RPMI7951 (cell line): ENCODE measurements at places on chromosomes 13 and 19.

- DNase-seq: no peak
Measured at GRCh38 chr19:13104360-13104847, 1.7 kb upstream of the LYL1 start.

- DNase-seq: no peak
Measured at GRCh38 chr13:104817271-104817670, 1718.2 kb downstream of the EFNB2 start.

- no peak for DNase-seq
Measured at GRCh38 chr19:5676772-5677105, 3.6 kb downstream of the MICOS13 start.

GRCh38 chr19:14073925-14074838 is 1.6 kb downstream of the MISP3 start:
- DNase-seq: peak; percentile 28

- DNase-seq: peak; percentile 39
Measured at GRCh38 chr19:54653181-54653809, 9.5 kb upstream of the LILRB4 start.

DNA sequence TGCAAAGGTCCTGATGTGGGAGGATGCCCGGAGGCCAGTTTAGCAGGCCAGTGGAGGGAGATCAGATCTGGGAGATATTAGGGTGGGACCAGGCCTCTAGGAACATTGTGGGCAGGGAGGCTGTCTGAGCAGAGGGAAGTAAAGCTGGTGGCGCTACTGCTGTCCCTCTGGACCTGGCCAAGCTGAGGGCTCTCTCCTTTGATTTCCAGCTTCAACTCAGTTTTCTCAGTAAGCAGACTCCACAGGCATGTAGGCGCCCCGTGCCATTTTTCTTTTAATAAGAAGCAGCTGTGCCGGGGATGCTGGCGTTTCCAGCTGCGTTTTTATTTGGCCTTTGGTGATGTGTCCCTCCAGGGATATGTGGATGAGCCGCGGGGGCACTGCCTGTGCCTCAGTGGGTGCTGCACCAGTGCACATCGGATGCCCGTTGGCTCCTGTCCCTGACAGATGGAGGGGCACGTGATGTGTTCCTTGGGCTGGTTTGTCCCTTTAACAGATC is 6.7 kb downstream of the DNM2 start:
- DNase-seq: peak; percentile 4

DNA sequence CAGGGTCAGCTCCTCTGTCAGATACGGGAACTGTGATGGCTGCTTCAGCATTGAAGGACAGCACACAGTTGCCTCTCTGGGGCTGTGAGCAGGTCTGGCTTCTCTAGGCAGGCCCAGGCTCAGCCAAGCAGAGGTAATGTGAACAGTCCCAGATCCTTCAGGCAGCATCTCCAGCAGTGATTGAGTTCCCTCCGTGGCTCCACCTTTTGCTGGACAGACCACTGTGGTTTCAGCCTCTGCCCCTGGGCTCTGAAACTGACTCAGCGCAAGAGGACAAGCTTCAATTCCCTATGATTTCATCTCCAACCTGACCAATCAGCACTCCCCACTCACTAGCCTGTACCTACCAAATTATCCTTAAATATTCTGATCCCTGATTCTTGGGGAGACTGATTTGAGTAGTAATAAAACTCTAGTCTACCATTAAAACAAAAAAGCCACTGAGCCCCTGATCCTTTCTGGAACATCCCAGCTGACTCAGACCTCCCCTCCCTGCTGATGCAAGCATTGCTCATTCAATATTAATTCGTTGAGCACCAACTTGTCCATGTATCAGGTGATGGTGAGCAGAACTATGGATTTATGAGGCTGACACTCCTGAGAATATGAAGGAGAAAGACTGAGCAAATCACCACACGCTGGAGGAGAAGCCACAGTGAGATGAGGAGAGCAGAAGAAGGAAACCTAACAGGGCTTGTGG is 16.7 kb downstream of the GSX1 start:
- DNase-seq: peak; percentile 75

GRCh38 chr19:13729859-13730258 is 34.5 kb upstream of the MRI1 start:
- no peak for DNase-seq

GRCh38 chr19:51094696-51095279 is 12.1 kb upstream of the KLK14 start:
- DNase-seq: no peak

DNA sequence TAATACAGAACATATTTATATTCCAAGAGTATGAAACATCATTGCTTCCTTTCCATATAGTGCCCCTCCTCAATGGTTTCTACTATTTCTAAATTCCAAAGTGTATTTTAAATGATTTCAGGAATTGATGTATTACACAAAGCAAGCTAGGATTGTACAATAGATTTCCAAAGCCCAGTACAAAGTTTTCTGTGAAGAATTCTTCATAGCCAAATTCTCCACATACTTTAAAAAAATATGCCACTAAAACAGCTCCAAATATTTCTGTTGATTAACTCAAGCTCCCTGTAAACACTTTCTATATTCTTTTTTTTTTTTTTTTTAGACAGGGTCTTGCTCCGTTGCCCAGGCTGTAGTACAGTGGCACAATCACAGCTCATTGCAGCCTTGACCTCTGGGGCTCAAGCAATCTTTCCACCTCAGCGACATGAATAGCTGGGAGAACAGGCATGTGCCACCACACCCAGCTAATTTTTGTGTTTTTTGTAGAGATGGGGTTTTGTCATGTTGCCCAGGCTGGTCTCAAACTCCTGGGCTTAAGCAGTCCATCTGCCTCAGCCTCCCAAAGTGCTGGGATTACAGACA is 50.6 kb downstream of the ELF1 start:
- DNase-seq: no peak

DNA sequence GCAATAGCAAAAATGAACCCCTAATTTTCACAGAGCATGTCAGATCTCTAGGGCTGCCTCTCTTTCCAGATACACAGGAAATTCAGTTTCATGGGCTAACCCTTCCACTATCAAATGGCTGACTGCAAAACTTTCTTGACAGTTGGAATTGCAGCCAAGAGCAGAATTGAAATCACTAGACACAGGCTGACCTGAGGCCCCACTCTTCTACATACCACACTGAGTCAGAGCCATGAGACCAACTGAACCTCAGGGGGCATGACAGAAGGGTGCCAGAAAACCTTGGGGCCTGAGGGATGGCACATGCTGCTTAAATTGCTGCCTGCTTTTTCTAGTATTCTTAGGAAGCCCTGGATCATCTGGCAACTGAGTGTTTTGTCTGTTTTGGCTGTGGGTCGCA is 1.7 kb upstream of the DLEU7 start:
- peak; percentile 51 for DNase-seq

- DNase-seq: no peak
Measured at GRCh38 chr13:35387682-35388250, 88.7 kb downstream of the MAB21L1 start.

GRCh38 chr13:32127691-32128090 is 96.1 kb downstream of the FRY start:
- no peak for DNase-seq

DNA sequence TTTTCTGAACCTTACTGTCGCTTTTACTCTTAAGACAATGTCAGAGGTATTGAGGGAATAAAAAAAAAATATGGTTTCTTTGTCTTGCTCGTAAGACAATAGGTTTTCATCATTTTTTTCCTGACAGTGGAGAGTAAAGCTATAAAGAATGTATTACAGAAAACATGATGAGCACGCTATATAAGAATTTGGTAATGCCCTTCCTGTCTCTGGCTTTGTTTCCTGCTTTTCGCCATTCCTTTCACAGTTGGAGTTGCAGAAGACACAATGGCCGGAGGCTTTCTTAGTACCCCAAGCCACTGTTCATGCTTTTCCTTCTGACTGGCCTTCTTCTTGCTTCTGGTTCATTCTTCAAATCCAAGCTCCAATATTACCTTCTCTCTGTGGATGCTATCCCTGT is 101.0 kb upstream of the DACH1 start:
- DNase-seq: no peak

DNA sequence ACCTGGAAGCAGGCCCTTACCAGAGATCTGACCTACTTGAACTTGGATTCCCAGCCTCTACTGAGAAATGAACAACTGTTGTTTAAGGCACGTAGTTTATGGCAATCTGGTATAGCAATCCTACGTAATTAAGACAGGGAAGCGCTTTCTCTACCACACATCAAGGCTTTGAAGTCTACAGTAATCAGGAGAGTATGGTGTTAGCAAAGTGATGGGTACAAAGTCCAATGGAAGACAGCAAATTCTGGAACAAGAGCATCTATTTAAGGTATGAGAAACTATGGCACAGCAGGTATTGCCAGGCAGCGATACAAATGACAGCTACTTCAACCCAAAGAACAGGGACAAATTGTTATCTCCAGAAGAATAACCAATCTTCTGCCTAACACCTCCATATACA is 3.1 kb downstream of the ZNF563 start:
- no peak for DNase-seq

- DNase-seq: no peak
Measured at GRCh38 chr19:7965259-7965841, 21.9 kb upstream of the TIMM44 start.

DNA sequence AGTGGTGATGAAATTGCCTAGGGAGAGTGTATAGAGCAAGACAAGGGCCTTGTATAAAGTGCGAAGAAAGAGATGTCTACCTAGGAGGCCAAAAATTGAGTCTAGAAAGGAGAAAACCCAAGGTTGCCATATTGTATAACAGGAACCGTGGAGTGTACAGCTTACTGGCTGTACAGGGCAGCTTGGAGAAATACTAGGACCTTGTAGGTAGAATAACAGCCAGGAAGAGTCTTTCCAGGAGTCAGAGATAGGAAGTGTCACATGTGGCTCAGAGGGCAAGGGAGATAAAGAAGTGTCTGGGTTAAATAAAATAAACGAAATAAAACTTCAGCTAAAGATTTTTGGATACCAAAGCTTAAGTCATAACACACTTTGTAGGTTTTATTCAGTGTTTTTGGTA is 12.4 kb downstream of the CDK8 start:
- DNase-seq: no peak

DNA sequence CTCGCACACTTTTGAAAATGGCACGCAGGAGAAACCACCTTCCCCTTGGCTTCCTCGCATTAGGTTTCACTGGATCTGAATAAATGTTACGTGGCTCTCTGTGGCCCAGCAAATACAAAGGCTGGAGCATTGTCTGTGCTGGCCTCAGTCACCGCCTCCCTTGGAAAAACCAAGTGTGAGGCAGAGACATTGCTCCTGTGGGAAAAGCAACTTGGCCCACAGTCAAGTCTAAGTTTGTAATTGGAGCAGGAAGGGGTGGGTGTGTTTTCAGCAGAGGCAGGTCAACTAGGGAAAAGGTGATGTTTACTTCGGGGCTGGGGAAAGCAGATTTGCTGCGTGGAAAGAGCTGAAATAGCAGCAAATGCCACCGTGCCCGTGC is 101.6 kb downstream of the IRS2 start:
- DNase-seq: no peak

DNA sequence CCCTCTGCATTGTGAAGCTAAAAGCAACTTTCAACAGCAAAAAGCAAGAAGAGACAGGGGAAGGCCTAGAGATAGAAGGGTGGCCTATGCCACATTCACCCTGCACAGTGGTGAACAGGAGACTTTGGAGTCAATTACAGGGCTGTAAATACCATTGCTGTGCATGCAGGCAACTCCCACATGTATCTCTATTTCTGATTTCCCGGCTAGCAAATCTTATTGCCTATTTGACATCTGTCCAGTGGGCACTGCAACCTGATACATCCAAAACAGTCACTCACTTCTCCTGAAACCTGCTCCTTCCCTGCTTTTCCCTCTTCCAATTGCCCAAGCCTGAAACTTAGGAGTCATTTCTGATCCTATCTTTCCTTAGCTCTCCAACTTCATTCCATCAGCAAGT is 13.4 kb downstream of the RUBCNL start:
- DNase-seq: no peak

DNA sequence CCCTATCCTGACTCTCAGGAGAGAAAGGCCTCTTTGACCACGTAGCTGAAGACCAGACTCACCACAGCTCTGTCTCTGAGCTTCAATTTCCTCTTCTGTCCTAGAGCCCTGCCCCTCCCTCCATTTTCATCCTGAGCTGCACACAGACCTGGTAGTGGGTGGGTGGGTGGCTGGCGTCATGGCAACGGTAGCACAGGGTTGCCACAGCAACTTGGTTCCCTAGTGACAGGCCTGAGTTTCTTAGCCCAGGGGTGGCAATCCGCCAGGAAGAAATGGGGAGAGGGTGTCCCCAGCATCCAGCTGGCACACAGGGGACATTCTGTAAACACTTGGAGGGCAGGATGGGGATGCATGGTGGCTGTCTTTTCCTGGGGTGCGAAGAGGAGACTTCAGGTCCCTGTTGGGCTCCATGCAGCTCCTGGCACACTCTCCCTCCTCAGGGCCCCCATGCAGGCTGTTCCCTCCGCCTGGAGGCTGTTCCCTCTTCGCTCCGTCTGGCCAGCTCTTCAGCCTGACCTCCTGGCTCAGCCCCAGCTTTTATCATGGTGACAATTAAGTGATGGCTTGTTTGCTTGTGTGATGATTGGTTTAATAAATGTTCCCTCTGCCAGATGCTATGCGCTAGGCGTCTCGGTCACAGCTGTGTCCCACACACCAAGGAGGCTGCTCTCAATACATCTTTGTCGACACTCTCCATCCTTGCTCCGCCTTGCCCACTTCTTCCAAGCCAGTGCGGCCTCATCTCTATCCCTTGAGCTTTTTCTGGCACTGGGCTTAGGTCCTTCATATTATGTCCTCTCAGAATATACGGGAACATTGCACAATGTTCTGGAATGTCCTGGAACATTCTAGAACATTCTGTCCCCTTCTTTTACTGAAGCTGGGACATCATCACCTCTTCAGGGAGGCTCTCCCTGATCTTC is 7.4 kb upstream of the KLHL26 start:
- no peak for DNase-seq

GRCh38 chr13:51704399-51705313 is 99.3 kb downstream of the DHRS12 start:
- no peak for DNase-seq

DNA sequence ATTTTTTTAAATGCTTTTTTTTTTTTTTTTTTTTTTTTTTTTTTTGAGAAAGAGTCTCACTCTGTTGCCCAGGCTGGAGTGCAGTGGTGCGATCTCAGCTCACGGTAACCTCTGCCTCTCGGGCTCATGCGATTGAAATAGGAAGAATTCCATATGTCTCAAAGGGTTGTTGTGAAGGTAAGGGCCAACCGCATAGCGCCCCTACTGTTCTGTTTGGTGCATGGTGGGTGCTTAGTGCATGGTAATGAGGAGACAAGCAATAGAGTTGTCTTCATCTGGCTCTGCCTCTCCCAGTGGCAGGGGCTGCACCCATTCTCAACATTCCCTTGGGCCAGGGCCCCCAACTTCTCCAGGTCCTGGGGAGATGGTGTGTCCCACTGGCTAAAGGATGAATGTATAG is 68.7 kb downstream of the RASL11A start:
- DNase-seq: peak; percentile 42

GRCh38 chr13:55937180-55937579 is 1203.5 kb upstream of the PRR20A start:
- DNase-seq: no peak

- DNase-seq: no peak
Measured at GRCh38 chr13:97583907-97584497, 150.0 kb downstream of the RAP2A start.

GRCh38 chr19:5313307-5313706 is 27.3 kb downstream of the PTPRS start:
- no peak for DNase-seq

GRCh38 chr13:25330541-25330940 is 29.1 kb downstream of the NUP58 start:
- DNase-seq: no peak
